GF-D8 (cell line): ENCODE measurements at places on chromosomes 3 and 15.

DNA sequence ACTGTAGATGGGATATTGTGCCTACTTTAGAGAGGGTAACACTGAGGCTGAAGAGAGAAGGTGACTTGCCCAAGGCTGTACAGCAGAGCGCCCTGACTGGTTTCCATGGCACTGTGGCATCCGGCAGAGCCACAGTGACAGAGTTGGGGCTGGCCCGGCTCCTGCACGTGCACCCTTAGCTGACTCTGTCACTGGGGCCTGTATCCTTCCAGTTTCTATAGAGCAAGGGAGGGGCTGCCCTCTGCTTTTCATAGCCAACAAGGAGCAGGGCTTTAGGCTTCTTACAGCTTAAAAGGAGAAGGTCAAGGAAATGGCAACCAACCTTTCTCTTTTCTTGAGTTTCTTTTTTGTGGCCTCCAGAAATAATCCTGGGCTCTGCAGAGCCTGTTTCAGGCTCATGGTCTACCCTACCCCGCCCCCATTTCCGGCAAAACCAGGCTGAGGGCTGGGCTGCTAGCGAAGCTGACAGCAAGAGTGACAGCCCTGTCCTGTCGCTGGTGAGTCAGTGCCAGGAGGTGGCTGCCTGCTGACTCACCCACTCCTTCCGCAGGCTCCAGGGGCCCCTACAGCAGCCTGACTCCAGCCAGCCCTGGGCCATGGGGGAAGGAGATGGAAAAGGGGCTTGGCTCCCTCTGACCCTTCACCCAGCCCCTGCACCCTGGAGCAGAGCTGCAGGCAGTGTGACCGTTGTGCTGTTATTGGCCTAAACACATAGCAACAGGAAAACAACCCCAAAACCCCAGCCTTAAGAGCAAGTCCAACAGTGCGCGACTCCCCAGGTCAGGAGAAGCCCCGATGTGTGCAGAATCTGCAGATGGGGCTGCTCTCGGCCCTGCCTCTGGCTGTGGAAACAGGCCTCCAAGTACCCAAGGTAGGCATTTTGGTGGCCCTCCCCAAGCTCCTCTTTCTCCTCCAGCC, 29.8 kb downstream of the SLC6A6 start:
- DNase-seq, result peak; percentile 78

DNA sequence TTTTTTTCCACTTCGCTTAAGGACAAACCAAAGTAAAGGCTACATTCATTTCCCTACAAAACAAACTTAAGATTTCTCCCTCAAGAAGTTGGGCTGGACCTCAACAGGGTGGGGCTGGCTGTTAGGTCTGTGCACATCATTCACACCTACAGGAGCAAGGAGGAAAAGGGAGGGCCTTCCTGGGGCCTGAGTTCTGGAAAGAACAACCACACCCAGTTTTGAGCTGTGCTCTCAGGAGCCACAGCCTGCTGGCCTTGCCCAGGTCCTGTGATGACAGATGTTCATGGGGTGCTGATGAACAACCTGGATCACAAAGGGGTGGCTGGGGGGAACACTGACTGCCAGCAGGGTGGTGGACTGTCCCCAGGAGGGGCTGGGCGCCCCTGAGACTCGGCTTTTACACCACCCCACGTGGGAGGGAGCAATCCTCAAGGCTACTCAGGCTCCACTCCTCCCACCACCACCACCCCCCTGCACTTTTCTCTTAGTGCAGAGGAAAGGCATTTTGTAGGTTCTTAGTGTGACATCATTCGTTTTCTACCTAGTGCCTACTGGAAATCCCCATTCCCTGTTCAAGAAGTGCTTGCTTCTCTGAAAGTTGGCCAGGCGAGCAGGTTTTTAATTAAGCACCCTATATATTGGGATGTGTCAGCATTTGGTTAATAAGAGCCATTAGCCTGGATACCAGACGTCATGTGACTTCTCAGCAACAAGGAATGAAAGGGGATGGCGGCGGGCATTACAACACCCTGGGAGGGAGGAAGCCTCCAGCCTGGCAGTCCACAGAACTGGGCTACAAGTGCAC, 35.7 kb downstream of the CCNB2 start:
- no peak for DNase-seq

DNA sequence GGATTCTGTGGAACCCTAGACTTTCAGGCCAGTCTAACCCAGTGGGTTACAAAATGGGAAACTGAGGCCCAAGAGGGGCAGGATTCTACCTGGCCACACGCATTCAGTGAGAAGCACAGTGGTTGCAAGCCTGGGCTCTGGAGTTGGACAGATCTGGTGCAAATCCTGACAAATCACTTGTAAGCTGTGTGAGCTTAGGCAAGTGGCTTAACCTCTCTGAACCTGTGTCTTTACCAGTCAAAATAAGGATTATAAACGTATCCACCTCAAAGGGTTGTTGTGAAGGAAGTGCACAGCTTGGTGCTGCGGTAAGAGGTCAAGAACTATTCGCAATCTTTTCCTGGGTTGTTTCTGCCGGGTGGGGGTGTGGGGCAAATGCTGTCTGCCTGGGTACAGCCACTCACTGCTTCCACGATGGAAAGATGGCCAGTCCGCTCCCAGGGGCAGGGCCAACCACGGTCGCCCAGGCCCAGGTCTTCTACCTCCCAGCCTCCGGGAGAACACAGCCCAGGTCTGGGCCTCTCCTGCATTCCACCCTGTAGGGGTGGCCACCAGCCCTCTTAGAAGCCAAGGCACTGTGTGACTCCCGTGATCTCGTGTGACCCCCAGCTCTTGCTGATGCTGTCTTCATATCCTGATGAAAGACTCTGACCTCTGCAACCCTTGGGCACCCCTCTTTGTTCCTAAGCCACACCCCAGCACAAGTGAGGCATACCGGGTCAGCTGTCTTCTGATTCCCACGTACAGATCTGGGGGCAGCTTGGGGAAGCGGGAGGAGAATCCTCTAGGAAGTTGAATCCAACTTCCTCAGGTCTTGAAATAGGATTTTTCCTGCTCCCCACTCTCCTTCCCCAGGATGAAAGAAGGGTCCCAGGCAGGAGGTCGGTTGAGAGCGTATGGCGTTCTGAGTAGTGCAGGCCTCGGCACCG, 1.5 kb downstream of the CHRNA3 start:
- no peak for DNase-seq

DNA sequence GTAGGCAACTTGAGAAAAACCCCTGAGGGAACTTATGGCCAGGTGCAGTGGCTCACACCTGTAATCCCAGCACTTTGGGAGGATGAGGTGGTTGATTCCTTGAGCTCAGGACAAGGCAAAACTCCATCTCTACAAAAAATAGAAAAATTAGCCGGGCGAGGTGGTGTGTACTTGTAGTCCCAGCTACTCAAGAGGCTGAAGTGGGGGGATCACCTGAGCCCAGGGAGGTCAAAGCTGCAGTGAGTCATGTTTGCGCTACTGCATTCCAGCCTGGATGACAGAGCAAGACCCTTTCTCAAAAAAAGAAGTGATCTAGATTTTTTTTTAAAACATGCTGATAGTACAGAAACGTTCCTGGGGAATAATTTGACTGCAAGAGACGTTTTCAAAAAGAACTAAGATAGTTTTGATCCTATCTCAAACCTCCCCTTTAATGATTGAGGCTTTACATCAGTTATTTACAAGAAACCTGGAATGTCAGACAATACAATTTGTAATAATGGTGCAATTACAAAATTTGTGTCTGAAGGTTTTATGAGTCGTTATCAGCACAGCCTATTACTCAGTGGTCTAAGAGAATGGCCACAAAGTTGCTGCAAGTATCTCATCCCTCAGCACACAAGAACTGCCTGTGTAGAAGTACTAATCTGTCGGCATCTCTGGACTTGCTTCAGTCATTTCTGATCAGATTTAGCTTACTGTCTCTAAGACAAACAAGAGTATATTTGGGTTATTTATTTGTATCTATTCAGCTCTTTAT, 32.2 kb upstream of the KLHL25 start:
- DNase-seq, result no peak

- no peak for DNase-seq
Measured at GRCh38 chr3:111200027-111200426, 128.4 kb downstream of the NECTIN3 start.
